ENCODE measurements at places on chromosomes 1 and 21.

DNA sequence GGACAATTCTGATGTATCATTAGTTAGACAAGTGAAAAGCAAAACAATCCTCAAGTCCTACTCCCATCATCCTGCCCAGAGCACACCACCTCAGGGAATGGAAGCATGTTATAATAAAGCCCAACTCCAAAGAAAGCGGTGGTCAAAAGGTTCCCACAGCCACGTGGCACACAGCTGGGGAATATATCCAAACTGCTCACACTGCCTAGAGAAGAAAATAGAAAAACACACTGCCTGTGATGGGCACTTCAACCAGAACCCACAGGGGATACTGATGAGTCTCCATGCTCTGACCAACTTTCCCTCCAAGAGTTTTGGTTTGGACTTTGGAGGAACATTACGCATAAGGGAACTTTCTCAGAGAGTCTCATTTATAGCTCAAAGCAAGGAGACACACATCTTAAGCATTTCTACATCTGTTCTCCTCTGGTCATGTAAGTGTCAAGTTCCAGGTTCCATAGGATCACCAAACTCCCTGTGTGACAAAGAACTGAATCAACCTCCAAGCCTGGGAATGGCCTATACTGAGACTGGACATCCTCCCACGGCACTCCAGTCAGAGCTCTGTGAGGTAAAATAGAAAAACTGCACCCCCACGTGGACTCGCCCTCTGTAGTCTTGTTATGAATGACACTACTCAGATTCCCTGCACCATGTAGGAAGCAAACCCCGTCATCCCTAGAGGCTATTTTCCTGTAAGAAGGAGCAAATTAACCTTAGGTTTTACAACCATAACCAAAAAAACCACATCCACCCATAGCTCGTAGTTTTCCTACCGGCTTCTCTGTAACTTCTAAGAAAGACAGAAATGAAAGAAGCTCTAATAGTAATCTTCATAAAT is 12.2 kb downstream of the DSTYK start:
- DNase-seq, result peak; percentile 50

DNA sequence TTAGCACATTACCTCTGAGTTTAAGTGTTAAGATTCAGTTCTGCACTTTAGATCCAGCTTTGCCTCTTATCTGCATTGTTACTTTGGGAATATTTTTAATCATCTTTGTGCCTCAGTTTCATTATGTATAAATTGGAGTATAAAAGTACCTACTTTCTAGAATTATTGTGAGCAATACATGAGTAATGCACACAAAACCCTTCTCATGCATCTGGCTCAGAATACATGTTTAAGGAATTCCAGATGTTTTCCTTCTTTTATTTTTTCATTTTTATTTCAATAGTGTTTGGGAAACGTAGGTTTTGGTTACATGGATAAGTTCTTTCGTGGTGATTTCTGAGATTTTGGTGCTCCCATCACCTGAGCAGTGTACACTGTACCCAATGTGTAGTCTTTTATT is 14.2 kb downstream of the C8A start:
- no peak for DNase-seq

GRCh38 chr1:16141573-16142336 is 14.1 kb downstream of the EPHA2 start:
- DNase-seq, result no peak

GRCh38 chr1:20322081-20322824 is 31.6 kb downstream of the VWA5B1 start:
- peak; percentile 32 for DNase-seq

- no peak for DNase-seq
These were observed 314.0 kb downstream of the LMO4 start for GRCh38 chr1:87642581-87643221.

GRCh38 chr1:6102532-6102845 is 56.8 kb downstream of the KCNAB2 start:
- no peak for DNase-seq

GRCh38 chr1:166036092-166036491 is 130.7 kb downstream of the FAM78B start:
- no peak for DNase-seq

GRCh38 chr1:58839147-58839795 is 55.4 kb upstream of the JUN start:
- no peak for DNase-seq

GRCh38 chr21:43681650-43682049 is 22.3 kb downstream of the RRP1B start:
- DNase-seq, result no peak

DNA sequence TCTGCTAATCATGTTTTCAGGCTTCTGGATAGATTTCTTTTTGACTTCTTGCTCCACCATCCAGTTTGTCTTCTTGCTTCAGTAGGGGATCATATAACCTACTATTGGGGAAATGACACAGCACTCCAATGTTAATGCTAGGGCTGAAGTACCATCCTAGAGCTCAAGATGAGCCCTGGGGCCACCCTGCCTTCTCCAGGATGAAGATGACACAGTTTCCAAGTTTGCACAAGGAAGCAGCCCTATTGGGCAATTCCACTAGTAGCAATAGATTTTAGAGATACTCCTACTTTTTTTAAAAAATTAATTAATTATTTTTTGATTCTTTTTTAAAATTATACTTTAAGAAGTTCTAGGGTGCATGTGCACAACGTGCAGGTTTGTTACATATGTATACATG is 11.3 kb upstream of the KLF18 start:
- no peak for DNase-seq

DNA sequence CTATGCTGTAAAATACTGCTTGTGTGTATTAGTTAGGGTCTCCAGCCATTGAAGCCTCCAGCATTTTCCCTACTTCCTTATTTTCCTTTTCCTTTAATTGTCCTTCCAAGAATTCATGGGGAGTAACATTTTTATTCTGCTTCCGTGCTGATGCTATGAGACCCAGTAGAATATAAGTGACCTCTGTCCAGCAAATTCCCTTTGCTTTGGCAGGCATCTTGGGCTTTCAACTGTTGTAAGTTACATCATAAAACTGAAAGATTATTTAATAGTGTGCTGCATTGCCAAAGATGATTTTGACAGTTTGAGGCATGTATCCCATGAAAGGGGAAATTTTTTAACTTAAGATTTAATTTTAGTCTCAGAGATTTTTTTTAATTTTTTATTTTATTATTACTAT is 48.1 kb upstream of the B3GALT2 start:
- no peak for DNase-seq

GRCh38 chr1:230256896-230257295 is 169.2 kb downstream of the PGBD5 start:
- no peak for DNase-seq

GRCh38 chr1:220528679-220529501 is 954 bp downstream of the MARK1 start:
- DNase-seq, result no peak

DNA sequence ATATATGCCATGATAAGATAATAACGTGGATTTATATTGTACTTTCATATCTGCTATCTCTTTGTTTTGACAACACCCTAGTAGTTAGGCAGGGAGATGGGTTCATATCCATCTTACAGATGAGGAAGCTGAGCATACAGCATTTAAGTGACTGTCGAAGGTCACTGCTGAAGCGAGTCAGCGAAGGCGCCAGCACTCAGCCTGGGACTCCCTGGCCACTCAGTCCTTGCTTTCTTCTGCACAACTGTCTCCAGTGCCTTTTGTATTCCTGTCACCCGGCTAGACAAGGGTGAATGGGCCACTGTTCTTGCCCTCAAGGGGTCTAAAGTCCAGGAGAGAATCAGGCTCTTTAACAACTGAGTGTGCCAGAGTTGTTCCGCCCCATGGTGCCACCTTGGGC is 3.1 kb downstream of the ARHGEF10L start:
- no peak for DNase-seq

DNA sequence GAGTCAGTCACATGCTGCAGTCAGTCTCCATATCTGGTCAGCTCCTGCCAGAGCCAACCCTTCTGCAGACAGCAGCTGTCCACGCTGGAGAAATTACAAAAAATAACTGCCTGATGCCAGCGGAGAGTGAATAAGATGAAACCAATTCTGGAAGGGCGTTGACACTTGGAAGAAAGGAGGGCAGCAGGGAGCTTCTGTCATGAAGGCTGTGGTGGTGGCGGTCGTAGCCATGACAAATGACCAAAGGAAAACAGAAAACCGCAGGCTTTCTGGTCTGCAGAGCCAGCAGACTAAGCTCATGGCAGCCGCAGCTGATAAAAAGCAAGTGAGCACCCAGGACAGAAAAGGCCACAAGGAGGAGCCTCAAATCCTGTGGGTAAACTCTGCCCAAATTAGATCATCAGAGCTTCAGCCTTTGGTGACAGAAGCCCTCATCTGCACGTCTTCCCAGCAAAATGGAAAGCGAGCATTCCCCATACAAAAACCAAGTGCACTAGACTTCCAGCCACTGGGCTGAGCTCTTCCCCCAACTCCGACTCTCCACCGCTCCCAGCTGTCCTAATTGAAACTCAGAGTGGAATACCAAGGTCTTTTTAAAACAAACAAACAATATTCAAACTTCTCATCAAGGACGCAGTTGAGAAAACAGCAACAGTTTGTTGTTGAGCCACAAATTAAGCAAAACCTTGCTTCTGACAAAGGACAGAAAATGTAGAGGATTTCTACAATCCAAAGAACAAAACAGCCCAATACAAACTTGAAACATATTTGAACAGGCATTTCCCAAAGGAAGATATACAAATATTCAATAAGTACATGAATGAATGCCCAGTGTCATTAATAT is 28.7 kb downstream of the RSPH1 start:
- no peak for DNase-seq

GRCh38 chr1:208242941-208243526 is 1.1 kb downstream of the PLXNA2 start:
- no peak for DNase-seq

- DNase-seq, result no peak
These were observed 90.4 kb downstream of the KCNK1 start for GRCh38 chr1:233704170-233704897.

DNA sequence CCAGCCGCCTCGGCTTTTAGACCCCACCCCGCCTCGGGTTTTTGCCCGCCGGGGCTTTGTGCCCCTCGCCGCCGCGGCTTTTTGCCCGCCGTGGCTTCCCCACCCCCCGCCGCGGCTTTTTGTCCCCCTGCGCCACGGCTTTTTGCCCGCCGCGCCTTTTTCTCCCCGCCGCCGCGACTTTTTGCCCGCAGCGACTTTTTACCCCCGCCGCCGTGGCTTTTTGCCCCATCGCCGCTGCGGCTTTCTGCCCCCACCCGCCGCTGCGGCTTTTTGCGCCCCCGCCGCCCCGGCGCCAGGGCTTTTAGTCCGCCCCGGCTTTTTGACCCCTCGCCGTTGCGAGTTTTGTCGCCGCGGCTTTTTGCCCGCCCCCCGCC is 474.4 kb downstream of the FAM72C start:
- peak; percentile 1 for DNase-seq

- no peak for DNase-seq
These were observed 1169.2 kb upstream of the B3GALT2 start for GRCh38 chr1:194355488-194356106.

- no peak for DNase-seq
These were observed 3.2 kb downstream of the DMBX1 start for GRCh38 chr1:46492871-46493270.

DNA sequence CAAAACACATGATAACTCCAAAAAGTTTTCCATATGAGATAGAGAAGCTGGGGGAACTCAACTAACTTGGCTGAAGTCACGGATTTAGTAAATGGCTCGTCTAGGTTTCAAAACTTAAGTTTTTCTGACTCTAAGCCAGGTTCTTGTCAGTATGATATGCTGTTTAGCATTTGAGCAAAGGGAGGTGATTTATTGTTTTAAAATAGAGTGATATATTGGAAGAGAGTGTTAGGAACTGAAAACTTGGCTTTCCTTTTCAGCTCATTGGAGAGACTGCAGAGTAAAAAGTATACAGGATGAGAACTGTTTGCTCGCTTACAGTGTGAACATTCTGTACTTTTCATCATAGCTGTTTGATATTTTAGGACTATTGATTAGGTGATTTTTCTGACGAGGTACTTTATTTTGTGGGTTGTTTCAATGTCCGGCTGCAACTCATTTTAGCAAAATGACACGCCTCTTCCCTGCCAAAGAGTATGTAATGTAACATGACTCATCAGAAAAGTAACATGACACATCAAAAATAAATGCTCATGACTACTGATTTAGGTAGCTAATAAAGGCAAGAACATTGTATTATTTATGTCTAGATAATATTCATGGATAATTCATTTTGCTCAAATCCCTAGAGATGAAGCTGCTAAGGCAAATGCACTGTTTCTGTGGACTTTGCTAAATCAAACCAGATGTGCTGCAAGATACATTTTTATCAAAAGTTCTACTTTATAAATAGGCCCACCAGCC is 355.1 kb downstream of the GPATCH2 start:
- no peak for DNase-seq

- no peak for DNase-seq
These were observed 134.7 kb downstream of the ST6GALNAC3 start for GRCh38 chr1:76209238-76209637.

DNA sequence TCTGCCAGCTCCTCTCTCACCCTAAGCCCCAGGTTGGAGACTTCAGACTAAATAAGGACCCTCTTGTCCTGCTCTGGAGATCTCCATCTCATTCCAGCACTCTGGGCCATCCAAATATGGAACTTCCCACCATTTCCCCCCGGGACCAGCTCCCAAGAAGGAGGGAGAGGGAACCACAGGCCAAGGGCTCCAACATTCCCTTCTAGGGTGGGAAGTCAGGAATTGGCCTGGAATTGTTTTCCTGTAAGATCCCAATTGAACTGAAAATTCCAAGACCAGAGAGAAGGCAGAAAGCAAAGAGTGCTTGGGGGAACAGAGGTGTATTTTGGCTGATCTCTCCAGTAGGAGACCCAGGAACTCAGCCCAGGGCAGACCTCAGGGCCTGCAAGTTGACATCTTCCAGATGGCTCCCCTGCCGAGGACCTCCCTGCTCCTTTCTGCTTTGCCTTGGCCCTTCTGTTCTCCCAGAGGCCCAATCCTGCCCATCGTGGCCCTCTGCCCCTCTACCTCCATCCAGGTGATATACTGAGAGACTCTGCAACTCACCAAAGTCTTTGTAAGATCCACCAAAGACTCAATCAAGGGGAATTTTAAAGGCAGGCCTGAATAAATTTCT is 14.9 kb downstream of the CSRP1 start:
- no peak for DNase-seq

DNA sequence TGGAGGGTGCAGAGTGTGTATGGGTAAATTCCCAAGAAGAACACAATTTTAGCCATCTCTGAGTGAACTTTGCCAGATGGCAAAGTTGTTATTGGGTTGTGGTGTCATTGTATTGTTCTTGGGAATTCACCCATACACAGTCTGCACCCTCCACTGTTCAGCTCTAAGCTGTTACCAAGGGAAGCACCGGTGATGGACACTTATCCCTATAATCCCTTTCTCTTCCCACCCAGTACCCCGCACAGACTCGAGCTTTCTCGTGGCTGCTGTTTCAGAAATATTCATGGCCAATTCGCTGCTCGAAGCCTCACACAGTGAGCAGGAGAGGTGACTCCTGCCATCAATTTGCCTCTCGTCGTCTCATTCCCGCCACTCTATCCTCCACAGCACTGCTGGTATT is 95.7 kb upstream of the PALMD start:
- no peak for DNase-seq

- DNase-seq, result no peak
These were observed 78.5 kb downstream of the PLXNA2 start for GRCh38 chr1:208165659-208166058.

GRCh38 chr1:231602673-231602984 is 24.0 kb upstream of the DISC1 start:
- DNase-seq, result no peak

Data from activated naive CD4-positive, alpha-beta T cell treated with Interleukin-2 at 50 U/mL for 16 hours (primary cell).